Vein endothelial cell (primary cell): ENCODE measurements at places on chromosomes 16 and 17. TPM values are rescaled to one million over a fixed set of nuclear protein-coding genes. Genes with fewer than 3 reads are reported as not detected.

The BEAN1 gene
- not detected in 2 replicates for total RNA-seq

The PRAC2 gene
- total RNA-seq, result not detected in 2 replicates

The ADAM11 gene
- total RNA-seq, result under 0.01 and 0.10 TPM in 2 replicates

The GP2 gene
- not detected in 2 replicates for total RNA-seq

The SECTM1 gene
- 0.48 and 0.98 TPM in 2 replicates for total RNA-seq
